ENCODE measurements at places on chromosomes 13 and 19.

- DNase-seq = no peak
Observed at GRCh38 chr13:94701313-94702180, 10.8 kb downstream of the SOX21 start.

DNA sequence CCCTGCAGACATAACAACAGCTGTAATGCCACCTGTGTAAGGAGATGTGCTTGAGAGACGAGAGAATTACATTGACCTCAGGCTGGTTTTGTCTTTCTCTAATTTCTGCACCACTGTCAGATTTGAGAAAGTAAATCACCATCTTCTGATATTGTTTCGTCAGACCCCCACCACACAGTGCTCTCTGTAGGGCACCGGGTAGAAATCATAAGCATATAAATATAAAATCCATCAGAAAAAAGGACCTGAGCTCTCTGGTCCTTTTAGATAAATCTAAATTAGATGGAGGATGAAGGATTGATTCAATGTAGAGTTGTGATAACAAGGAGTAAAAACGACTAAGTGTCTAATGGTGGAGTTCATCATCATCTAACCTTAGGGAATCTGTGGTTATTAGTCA is 1981.0 kb upstream of the PRR20A start:
- no peak for DNase-seq

- DNase-seq = no peak
Observed at GRCh38 chr19:35042056-35042730, 672 bp downstream of the HPN start.

- no peak for DNase-seq
Observed at GRCh38 chr19:19022380-19022961, 10.8 kb downstream of the SUGP2 start.

- DNase-seq = no peak
Observed at GRCh38 chr19:45130888-45131615, 29.7 kb downstream of the NKPD1 start.

- no peak for DNase-seq
Observed at GRCh38 chr19:53002479-53002878, 11.2 kb upstream of the ERVV-1 start.

DNA sequence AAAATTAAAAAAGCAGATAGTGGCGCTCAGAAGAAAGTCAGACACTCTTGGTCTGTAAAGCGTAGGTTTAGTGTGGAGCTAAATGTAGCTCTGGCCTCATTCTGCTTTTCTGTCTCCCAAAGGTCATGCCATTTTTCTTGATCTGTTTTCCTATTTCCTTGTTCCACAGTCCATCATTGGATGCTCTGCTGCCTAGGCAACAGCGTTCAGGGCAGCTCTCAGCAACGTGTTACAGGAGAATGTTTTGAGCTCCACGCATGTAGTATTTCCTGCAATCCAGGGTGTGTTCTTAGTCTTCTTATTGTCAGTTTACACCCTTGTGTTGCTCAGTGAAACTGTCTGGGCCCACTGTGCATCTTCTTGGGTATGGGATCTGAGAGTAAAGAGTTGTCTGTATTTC is 46.0 kb upstream of the PCDH8 start:
- no peak for DNase-seq

- no peak for DNase-seq
Observed at GRCh38 chr19:35719402-35720162, 1.8 kb downstream of the KMT2B start.

DNA sequence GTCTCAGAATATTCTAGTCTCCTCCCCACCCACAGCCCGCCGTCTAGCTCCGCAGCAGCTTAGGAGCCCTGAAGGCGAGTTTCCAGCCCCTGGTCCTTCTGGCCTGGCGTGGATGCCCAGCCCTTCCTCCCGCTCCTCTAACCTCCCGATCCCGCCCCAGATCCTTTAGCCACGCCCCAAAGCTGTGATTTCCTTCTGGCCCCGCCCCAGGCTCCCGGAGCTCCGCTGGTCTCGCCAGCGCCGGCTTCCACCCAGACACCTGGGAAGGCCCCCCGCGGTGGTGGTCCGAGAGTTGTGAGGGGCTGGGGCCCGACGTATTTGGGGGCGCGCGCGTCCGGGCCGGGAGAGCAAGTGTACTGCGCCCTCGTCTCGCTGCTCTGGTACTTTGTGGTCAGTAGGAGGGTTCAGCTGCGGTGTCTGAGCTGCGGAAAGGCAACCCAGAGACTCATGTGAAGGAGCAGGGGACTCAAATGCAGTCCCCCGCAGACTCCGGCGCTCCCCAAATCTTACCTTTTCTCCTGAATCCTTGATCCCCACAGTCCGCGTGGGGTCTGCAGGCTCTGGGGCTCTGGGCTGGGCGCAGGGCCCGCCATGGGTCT is at the start of gene CGB7:
Gene CGB7 (minus strand): TSS at position 114 of the 599 bp plus-strand sequence. CDS start 2,374 bp downstream, outside the sequence.
- peak; percentile 39 for DNase-seq

DNA sequence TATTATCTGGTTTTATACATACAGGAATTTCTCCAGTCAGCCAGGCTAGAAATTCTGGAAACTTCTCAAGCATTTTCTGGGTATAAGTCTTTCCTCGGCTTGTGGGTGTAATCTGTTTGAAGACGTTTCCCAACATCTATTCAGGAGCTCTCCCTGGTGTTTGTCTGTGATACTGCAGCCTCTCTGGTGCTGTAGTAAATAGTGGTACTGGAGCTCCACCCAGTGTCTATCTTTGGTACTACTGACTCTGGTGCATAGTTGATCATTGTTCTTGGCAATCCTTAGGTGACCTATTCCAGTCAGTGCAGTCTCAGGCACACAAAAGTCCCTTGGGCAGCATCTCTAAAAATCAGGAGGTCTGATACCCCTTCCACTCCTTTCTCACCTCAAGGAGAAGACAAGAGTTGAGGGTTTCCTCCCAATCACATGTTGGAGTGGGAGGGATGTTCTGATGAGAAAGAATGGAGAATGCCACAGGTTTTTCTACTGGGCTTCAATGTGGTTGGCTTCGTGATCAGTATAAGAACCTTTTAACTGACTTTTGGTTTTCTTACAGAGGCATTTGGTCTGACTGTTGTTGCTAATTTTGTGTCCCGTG is 115.5 kb downstream of the CYSLTR2 start:
- DNase-seq = peak; percentile 77

DNA sequence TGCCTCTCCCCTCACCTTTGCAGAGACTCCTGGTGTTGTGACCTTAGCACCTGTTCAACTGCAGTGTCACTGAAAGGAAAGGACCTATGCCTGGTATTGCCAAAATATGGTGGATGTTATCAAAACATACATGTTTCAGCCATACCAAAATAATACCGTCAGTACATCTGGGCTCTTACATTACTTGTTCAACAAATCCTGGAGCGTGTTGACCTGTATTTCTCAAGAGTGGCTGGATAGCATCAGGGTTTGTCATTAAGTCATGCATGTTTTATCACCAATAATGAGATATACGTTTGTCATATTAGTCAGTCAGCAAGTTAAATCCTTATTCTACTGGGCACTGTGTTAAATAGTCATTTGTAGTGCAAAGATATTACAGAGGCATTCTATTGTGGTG is 290.8 kb downstream of the SHISA2 start:
- DNase-seq = no peak

DNA sequence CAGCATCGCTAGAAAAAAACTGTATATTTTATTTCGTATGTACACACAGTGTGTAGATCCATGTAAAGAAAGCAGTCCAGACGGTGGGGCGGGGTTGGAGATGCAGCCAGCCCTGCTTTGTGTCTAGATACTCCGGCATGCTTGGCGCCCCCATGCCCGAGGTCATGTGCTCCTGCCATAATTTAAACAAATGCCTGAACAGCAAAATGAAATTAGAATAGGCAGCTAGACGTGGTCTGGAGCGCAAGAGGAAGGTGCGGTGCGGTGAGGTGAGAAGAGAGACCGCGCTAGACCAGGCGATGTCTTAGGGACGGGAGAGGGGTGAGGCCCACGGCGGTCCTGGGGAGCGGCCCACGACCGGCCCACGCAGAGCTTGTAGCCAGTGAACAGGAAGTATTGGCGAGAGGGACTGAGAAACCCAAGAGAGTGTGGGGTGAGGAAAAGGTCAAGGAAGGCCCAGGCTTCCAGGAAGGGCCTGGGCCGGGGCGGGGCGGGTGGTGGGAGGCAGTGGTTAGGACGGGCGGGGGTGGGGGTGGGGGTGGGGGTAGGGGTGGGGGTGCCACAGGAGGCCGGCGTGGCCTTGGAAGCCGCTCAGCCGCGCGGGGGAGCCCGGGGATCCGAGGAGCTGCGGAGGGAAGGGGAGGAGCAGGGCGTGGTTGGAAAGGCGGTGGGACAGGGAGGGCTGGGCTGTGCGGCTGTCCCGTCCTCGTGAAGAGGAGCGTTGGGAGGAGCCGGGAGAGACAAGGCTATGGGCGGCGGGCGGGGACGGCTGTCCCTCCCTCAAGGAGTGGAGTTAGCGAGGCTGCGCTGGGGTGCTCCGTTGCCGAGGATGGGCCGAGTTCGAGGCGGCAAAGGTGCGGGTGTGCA is 254.7 kb upstream of the SGCG start:
- DNase-seq = no peak

DNA sequence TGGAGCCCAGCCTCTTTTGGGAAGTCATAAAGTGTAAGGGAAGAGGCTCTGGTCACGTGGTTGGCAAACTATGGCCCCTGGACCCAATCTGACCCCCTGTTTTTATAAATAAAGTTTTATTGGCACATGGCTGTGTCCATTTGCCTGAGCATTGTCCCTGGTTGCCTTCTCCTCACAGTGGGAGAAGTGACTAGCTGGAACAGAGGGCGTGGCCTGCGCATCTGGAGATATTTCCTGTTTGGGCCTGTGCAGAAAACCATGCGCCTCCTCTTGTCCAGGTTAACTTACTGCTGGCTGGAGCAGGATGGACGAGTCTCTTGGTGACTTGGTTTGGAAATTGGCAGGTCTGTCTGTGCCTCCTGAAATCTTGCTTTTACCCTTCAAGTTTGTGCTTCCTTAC is 48.3 kb downstream of the KDM4B start:
- DNase-seq = no peak

DNA sequence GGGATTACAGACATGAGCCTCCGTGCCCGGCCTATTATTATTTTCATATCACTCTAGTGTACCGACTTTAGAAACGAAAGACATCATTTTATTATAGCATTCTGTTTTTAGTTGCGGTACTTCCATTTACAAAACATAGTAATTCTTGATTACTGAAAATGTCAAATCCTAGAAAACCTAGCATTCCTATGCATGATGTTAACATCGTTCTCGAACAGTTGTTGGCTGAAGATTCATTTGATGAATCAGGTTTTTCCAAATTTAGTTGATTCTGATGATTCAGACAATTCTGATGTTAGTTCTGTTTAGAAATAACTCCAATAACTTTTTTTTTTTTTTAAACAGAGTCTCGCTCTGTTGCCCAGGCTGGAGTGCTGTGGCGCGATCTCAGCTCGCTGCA is 11.5 kb upstream of the MTRF1 start:
- DNase-seq = no peak

DNA sequence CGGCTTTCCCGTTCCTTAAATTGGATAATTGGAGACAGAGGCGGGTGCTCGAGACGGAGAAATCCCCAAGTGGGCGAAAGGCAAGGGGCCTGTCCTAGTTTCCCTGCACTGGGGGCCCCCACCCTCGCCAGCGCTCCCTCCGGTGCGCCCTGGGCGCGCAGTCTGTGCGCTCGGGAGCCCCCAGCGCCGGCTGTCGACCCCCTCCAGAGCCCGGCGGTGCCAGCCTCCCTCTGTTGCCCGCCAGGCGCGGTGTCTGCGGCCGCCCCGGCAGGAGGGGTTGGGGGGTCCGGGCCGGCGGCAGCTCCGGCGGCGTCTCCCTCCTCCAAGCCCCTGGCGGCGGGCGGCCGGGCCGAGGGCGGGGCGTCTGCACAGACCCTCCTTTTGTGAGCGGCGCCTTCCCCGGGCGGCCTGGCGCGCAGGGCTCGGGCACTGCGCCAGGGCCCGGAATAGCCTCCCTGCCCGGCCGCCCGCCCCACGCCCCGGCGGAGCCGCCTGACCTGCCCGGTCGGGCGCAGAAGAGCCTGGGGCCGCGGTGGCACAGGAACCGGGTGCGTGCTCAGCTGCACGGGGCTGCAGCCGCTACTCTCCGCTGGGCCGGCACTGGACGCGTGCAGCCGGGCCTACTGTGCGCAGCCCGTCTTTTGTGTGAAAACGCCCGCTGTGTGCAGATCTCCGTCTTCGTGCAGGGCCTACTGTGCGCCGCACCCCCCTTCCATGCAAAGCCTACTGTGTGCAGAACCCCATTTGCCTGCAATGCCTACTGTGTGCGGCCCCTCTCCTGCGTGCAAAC is 13.2 kb downstream of the GADD45B start:
- DNase-seq = no peak

- DNase-seq = no peak
Observed at GRCh38 chr13:49140910-49141611, 79.1 kb upstream of the MLNR start.

- DNase-seq = no peak
Observed at GRCh38 chr13:26531742-26532141, 25.7 kb upstream of the WASF3 start.

- DNase-seq = peak; percentile 83
Observed at GRCh38 chr13:114124921-114125320, 7.5 kb downstream of the RASA3 start.

- no peak for DNase-seq
Observed at GRCh38 chr13:29436291-29436690, 159.2 kb downstream of the SLC7A1 start.

- DNase-seq = peak; percentile 29
Observed at GRCh38 chr13:113220877-113221276, 11.5 kb downstream of the CUL4A start.

DNA sequence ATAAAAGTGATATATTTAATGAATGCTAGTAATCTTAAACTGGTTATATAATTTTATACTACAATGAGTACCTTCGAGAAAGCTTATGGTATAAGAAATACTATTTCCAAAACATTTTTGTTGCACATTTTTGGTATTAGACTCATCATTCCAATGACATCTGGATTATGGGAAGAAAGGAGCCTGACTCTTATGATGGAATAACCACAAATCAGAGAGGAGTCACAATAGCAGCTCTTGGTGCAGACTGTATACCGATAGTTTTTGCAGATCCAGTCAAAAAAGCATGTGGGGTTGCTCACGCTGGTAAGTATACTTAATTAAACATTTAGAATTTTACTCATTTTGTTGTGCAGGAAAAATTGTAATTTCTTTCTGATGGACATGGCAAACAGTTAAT is 3.9 kb downstream of the LACC1 start:
- no peak for DNase-seq

GRCh38 chr13:34758628-34759027 is 183.4 kb upstream of the NBEA start:
- no peak for DNase-seq

DNA sequence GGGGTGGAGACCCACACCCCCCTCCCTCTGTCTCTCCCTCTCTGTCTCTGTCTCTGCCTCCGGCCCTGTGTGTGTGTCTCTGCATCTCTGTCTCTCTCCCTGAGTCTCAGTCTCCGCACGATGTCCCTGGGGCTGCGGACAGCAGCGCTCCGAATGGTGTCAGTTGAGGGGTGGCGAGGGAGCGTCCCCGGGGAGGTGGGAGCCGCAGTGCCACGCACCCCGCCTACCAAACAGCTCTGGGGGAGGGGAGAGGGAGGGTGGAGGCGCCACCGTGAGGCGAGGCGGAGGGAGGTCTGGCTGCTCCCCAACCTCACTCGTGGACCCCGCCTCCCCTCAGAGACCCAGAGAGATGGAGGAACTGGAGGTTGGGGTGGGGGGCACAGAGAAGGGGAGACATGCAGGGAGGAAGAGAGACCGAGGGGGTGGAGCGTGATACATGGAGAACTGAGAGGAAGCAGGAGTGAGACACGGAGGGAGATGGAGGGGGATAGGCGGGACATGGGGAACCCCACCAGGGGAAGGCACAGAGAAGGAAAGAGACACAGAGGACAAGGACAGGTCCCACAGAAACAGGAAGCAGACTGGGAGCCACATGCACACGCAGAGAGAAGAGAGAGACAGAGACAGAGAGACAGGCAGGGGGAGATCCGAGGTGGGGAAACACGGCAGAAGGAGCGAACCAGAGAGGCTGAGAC is 7.2 kb downstream of the ERFL start:
- DNase-seq = no peak

All from CD8-positive, alpha-beta T cell (primary cell).